Pancreas (tissue), 10 donors: ENCODE measurements at places on chromosomes 5 and 9. TPM values are rescaled to one million over a fixed set of nuclear protein-coding genes. Genes with fewer than 3 reads are reported as not detected.

ADAMTSL1 gene
- total RNA-seq, result 1.1 TPM

OLFML2A gene
- total RNA-seq, result 3.0 TPM

HAPLN1 gene
- total RNA-seq, result not detected

PHF24 gene
- total RNA-seq, result 0.32 TPM

INSL4 gene
- not detected for total RNA-seq

LECT2 gene
- not detected for total RNA-seq

LCP2 gene
- 22.0 TPM for total RNA-seq

VDAC1 gene
- total RNA-seq, result 48.9 TPM

PKN3 gene
- total RNA-seq, result 4.3 TPM
